ENCODE measurements at places on chromosomes 12 and 14.

DNA sequence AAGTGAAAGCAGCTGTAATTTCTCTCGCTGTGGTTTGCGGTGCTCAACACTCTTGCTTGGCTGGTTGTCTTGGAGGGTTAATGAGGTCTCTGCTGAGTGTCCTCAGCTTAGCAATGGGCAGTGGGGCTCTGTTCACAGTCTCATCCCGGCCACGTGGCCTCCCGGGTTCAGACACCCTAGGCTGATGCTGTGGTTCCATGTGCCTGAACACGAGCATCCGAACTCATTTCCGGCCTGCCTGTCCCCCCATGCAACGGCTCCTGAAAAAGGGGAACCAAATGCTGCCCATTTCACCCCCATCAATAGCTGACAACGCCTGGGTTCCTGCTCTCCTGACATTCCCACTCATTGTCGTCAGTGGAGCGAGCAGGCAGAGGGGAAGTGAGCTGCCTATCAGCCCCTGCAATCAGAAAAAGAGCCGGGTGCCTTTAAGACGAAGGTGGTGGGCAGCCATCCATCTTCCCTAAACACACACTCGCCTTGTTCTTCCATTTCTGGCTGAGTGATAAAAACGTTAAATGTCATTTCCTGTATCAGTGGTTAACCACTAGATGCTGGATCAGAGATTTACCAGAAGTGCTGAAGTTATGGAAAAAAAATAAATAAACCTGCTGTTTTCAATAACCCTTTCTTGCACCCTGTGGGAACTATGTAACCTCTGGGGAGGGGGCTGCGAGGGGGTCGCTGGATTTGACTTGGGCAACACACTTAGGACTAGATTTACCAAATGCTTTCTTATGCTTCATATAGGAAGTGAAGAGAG lies 60.3 kb upstream of the BCL2L14 start:
- DNase-seq, result peak; percentile 52

DNA sequence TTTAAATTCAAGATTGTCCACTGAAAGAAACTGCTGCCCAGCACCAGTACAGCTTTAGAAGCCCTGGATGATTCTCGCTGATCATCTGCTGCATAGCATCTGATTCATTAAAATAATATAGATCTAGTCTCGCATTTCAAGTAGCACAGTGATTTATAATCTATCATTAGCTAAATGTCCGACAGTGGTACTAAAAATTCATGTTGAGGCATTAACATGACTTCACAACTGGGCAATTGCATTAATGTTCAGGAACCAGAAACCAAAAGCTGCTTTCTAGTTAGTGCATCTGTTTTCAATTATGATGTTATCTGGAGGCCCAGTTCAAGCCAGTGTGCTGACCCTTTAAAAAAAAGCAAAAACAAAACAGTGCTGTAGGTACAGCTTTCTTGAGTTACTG lies 1987.2 kb upstream of the SEL1L start:
- no peak for DNase-seq

- DNase-seq, result no peak
Observed at GRCh38 chr12:12376646-12377448, 20.0 kb downstream of the BORCS5 start.

GRCh38 chr14:61752626-61753025 lies 9.6 kb upstream of the SNAPC1 start:
- no peak for DNase-seq

DNA sequence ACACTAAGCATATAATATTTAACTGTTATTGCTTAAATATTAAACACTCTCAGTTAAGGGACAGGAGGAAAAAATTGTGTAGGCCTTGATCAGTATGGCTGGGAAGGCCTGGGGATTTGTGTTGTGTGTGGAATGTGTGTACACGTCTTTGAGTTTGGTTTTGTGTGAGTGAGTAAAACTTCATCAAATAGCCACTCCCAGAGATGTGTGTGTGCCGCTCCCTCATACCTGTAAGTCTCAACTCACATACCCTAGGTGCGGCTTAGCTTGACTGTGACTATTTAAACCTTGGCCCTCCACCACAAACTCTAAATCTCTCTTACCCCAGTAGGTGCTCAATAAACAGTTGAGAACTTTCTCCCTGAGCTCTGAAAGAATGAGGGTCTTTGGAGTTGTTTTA lies 64.3 kb downstream of the FLRT2 start:
- no peak for DNase-seq

DNA sequence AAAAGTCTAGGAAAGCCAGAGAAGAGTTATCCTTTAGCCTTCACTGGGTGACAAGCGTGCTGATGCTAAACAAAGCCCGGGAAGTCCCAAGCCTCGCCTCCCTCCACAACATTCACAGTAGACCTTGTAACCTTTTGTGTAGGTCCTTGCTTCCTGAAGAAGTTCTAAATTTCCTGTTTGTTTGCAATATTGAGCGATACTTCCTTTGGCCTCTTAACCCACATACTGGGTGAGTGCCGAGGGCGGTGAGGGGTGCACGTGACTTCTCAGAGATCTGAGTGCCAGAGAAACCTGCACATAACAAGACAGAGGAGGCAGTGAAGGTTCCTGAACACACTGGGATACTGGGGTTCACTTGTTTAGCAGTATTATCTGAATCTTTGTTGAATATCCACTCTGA lies 134.3 kb downstream of the PLXNC1 start:
- no peak for DNase-seq

GRCh38 chr12:12209043-12209442 lies 57.8 kb downstream of the LRP6 start:
- no peak for DNase-seq

DNA sequence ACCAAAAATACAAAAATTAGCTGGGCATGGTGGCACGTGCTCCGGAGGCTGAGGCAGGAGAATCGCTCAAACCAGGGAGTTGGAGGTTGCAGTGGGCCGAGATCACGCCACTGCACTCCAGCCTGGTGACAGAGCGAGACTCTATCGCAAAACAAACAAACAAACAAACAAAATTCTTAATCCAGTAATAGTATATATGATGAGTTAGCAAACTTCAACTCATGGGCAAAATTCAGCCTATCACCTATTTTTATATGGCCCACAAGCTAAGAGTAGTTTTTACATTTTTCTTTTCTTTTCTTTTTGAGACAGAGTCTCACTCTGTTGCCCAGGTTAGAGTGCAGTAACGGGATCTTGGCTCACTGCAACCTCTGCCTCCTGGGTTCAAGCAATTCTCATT lies 14.9 kb downstream of the ATF7 start:
- no peak for DNase-seq

DNA sequence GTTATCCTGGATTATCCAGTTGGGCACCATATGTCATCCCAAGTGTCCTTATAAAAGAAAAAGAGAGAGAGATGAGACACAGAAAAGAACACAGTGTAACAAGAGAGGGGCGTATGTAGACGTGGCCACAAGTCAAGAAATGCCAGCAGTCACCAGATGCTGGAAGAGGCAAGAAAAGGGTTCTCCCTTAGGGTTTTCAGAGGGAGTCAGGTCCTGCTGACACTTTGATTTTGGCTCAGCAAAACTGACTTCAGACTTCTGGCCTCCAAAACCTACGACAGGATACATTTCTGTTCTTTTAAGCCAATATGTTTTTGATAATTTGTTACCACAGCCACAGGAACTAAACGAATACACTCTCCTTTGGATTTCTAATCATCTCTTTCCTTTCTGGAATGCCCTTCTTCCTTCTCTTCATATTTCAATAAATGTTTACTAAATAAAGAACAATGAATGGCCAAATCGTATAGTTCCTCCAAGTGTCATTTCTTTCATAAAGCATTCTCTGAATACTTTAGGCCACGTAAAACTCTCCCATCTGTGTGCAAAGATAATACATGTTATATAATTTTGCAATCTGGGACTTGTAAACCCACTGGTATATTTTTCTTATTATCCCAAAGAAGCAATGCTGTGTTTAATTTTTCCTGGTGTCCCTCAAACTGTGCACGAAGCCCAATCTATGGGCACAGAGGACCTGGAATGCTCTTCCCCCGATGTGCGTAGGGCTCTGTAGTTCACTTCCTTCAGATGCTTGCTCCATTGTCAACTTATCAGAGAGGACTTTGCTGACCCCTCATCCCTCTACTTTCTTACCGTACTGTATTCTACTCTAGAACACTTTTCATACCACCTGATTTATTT lies 303.6 kb downstream of the CEP128 start:
- DNase-seq, result no peak

DNA sequence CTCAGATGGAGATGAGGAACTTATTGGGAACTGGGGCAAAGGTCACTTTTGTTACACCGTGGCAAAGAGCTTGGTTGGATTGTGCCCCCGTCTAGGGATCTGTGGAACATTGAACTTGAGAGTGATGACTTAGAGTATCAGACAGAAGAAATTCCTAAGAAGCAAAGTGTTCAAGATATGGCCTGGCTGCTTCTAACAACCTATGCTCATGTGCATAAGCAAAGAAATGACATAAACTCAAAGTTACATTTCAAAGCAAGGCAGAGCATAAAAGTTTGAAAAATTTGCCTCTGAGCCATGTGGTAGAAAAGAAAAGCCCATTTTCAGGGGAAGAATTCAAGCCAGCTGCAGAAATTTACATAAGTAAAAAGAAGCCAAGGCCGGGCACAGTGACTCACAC lies 21.5 kb upstream of the RAP1B start:
- no peak for DNase-seq

DNA sequence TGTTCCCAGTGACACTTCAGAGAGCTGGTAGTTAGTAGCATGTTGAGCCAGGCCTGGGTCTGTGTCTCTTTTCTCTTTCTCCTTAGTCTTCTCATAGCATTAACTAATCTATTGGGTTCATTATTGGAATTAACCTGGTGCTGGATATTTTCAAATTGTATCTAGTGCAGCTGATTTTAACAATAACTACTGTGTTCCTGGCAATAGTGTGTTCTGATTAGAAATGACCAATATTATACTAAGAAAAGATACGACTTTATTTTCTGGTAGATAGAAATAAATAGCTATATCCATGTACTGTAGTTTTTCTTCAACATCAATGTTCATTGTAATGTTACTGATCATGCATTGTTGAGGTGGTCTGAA lies 3.0 kb downstream of the FOS start:
- no peak for DNase-seq

- no peak for DNase-seq
Observed at GRCh38 chr12:120902846-120903411, 1.2 kb downstream of the SPPL3 start.
